Retina (tissue), 1 donor: ENCODE measurements at places on chromosomes 12 and 14.
A peak's percentile ranks its signal among the peaks of the same experiment; 100 is the strongest.

- DNase-seq, result no peak
Measured at GRCh38 chr12:52455821-52456220, 3.9 kb upstream of the KRT6B start.

- no peak for DNase-seq
Measured at GRCh38 chr14:69924201-69924600, 45.0 kb downstream of the SMOC1 start.

DNA sequence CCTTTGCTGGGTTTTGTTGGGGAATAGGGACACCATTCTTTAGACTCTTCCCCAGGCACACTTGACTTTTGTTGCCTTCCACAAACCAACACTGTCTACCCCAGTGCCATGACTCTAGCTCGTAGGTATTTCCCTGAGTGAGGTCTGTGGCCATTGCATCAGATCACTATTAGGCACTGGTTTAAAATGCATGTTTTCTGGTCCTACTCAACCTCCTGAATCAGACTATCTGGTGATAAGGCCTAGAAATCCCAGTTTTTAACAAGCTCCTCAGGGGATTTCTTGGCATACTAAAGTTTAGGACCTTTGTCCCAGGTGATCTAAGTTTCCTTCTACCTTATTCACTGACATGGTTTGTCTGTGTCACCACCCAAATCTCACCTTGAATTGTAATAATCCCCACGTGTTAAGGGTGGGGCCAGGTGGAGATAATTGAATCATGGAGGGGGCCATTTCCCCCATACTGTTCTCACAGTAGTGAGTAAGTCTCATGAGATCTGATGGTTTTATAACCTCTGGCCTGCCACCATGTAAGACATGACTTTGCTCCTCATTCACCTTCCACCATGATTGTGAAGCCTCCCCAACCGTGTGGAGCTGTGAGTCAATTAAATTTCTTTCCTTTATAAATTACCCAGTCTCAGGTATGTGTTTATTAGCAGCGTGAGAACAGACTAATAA lies 87.8 kb upstream of the PSMC1 start:
- no peak for DNase-seq

- DNase-seq, result no peak
Measured at GRCh38 chr12:42483521-42483790, 106.1 kb downstream of the PRICKLE1 start.

GRCh38 chr12:63150713-63151622 lies at the start of gene AVPR1A:
TSS of gene AVPR1A (minus strand) at chr12:63151201. CDS start at chr12:63150836, 365 bp downstream.
- DNase-seq, result peak; percentile 88

- DNase-seq, result no peak
Measured at GRCh38 chr12:27906127-27906500, 66.4 kb downstream of the PTHLH start.

DNA sequence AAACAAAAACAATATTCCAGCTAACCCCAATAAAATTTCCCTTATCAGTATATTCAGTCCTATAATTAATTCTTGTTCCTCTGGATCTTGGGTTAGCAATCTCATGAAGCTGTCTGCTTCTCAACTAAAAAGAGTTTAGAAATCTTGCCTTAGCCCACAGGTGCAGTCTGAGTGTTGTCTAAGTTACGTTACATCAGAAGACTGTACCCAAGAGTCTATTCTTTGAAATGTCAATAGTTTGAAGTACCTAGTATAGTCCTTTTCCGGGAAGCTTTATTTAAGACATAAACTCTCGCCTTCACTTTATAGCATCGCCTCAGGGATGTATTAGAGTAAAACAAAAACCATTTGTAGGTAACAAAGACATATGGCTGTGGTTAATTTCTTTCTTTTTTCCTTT lies 465.1 kb downstream of the FUT8 start:
- no peak for DNase-seq

DNA sequence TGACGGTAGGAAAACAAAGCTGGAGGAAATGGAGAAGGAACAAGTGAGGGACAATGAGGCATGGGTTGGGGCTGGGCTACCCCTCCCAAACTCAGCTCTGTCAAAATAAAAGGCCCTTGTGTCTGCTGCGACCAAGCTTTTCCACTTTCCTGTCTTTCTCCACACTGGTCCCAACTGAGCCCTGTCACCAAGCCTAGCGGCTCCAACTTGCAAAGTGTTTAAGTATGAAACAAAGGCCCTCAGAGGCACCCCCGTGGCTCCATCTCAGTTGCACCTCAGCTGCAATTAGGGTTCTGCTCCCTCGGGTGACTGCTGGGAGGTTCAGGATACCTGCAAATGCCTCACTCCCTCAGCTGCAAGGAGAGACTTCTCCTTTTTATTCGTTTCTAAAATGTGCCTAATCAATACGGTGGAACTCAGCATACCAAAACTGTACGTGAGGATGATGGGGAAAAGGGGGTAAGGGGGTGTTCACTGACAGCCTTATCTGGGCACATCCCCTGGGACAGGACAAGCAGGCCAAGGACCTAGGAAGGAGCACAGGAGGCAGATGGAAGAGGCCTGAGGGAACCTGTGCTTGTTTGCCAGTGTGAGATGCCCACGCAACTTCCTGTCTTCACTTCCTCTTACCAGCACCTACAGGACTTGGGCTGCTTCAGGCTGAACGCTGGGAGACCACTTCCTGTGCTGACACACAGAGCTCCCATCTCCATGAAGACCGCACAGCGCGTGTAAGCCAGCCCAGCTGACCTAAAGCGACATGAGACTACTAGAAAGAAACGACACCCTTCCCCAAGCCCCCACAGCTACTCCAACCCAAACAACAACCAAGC lies 8.9 kb downstream of the VAMP1 start:
- no peak for DNase-seq

- DNase-seq, result no peak
Measured at GRCh38 chr14:79021766-79022165, 851.6 kb downstream of the NRXN3 start.

GRCh38 chr14:50530358-50530757 lies 2.0 kb downstream of the MAP4K5 start:
- DNase-seq, result no peak

- DNase-seq, result no peak
Measured at GRCh38 chr14:74488786-74489397, 4.2 kb downstream of the NPC2 start.

DNA sequence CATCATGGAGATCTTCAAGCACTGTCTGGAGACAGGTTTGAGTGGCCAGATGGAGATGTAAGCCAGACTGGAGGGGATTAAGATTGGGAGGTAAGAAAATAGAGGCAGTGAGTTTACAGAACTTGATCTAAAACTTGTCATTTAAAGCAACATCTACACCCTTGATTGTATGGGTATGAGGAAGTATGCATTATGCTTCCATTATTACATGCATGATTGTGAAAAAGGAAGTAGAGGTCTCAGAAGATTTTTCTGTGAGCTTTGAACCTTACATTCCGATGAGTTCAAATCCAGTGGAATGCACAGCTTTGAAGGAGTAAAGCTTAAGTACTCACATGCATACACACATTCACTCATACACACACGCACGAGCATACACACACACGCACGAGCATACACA lies 550.8 kb downstream of the MED13L start:
- DNase-seq, result no peak

DNA sequence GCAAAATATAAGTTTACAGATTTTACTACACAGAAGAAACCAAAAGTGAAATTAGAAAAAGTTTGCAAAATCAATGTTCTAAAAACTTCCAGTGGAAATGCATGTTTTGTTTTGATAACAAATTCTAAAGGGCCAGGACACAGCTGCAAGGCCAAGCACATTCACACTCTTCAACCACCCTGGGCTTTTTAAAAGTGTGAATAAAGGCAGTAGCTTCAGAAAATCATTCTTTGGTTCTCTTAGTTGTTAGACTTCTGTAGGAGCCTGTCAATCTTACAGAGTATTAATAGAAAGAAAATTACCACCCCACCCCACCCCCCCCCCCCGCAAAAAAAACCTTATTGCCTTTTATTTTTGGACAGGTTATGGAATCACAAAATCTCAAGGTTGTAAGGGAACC lies 105.2 kb upstream of the EGLN3 start:
- DNase-seq, result no peak

- DNase-seq, result no peak
Measured at GRCh38 chr12:56333197-56333678, 562 bp downstream of the PAN2 start.

DNA sequence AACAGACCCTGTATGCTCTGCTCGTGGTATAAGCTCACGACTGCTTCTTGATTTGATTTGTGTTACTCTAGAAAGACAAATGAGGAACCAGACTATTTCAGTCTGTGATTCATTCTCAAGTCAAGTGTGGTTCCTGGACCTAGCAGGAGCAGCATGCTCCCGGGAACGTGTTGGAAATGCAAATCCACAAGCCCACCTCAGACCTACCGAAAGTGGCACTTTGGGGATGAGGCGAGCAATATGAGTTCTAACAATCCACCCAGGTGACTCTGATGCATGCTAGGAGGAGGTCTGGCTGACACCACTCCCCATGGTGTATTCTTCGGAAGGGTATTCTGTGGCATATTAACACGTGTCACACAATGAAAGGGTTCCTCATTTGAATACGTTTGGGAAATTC lies 59.5 kb upstream of the TMX1 start:
- no peak for DNase-seq

- DNase-seq, result no peak
Measured at GRCh38 chr12:79885911-79886490, 48.9 kb downstream of the PPP1R12A start.

DNA sequence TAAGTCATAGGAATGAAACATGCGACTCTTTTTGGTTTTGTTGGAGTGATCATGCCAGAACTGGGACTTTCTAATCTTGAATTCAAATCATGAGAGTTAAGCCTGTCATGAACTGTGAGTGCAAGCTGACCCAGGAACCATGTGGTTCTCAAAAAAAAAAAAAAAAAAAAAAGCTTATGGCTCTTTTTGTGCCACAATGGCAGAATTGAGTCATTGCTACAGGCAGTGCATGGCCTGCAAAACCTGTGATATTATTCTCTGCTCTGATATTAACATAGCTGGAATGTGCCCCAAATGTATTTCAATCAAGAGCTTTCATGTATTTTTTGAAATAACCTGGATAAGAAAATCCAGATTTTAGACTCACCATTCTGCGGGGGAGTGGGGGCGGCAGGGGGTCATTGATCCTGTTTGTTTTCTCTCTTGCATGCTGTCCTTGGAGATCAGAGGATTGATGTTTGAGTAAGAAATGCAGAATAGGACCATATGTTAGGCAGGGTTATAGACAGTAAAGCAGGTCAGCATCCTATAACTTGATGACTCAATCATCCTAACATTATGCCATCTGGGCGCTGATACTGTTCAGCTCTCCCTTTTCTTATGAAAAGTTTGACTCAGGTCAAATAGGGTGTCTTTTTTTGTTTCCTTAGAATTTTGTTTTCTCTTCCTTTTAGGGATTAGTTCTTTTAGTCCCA lies 797.4 kb downstream of the DIO2 start:
- DNase-seq, result peak; percentile 28

- no peak for DNase-seq
Measured at GRCh38 chr14:75806352-75806832, 145.3 kb downstream of the TTLL5 start.

GRCh38 chr14:99674776-99675381 lies 9.2 kb upstream of the CYP46A1 start:
- no peak for DNase-seq

DNA sequence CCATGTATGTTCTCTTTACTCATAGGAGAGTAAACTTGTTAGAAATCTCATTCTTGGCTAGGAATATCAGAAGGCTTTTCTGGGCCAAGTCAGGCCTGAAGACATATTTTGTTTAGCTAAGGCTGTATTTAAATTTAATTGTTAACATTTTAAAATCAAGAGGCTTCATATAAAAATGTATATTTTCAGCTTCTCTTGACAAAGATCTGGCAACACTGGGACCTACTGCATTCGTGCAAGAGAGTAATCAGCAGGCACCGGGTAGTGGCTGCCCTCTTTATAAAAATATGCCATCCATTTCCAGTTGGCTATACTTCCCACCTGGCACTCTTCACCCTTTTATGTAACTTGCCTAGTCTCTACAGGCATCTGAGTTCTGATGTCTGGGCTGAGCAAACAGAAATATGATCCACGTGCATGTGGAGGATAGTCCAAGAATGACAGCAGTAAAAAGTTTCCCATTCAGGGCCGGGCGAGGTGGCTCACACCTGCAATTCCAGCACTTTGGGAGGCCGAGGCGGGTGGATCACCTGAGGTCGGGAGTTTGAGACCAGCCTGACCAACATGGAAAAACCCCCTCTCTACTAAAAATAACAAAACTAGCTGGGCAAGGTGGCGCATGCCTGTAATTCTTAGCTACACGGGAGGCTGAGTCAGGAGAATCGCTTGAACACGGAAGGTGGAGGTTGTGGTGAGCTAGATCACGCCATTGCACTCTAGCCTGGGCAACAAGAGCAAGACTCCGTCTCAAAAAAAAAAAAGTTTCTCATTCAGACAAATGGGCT lies 2.0 kb upstream of the SOS2 start:
- DNase-seq, result no peak

- no peak for DNase-seq
Measured at GRCh38 chr12:24231298-24231697, 281.8 kb upstream of the SOX5 start.

GRCh38 chr12:106084014-106084671 lies 54.6 kb downstream of the NUAK1 start:
- DNase-seq, result peak; percentile 47

GRCh38 chr12:12902036-12902435 lies 10.7 kb downstream of the GPRC5A start:
- no peak for DNase-seq

DNA sequence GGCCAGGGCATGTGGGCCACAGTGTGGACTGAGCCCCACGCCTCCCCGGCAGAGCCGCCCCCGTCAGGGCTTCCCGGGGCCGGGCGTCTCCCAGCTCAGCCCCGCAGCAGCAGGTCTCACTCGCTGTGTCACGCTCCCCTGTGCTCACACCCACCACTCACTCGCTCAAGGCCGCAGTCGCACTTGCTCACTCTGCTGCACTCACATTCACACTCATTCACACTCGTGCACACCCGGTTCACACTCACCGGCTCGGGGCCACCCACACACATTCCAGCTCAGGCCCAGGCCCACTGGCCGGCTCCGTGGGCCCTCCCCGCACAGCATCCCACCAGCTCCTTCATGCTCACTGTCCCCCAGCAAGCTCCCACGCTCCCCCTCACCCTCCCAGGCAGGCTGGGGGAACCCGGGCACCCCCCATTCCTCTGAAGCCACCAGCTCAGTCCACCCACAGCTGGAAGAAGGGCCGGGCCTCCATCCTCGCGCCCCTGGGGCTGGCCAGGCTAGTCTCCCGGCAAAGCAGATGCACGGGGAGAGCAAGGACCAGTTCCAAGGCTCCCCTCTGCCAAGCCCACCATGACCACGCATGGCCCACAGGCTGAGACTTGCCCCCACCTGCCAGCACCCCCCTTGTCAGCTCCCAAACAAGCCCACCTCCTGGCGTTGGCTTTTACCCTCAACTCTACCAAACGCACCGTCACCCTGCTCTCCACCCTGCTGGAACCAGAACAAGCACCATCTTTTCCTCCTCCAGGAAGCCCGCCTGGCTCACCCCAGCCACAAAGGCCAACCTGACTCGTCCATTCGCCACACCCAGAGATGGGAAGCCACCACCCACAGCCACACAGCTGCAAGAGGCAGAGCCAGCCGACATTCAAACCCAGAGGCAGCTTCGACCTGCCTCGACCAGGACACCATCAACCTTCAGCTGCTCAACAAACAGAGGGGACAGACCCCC lies 28.0 kb downstream of the NCOR2 start:
- DNase-seq, result no peak
